ENCODE measurements at places on chromosomes 16 and 17. TPM values are rescaled to one million over a fixed set of nuclear protein-coding genes. Genes with fewer than 3 reads are reported as not detected.

Gene OSGIN1
- total RNA-seq = 2.3 TPM

Gene KRT28
- not detected for total RNA-seq

Gene CRK
- 41.3 TPM for total RNA-seq

Gene MYH1
- not detected for total RNA-seq

Gene MT1G
- total RNA-seq = not detected

Gene PIRT
- not detected for total RNA-seq

Gene GNG13
- not detected for total RNA-seq

Gene IL4R
- total RNA-seq = 6.8 TPM

Gene CCL16
- not detected for total RNA-seq

Gene GJC1
- total RNA-seq = 54.5 TPM

Gene GLOD4
- total RNA-seq = 76.9 TPM

Gene PPP1R27
- 0.35 TPM for total RNA-seq

Gene MEOX1
- total RNA-seq = 1.8 TPM

Gene SHBG
- 0.60 TPM for total RNA-seq

Gene LPO
- total RNA-seq = 0.27 TPM

Gene AATK
- 15.2 TPM for total RNA-seq

Gene CFDP1
- total RNA-seq = 89.1 TPM

Gene KRT33B
- total RNA-seq = not detected

Gene TMED6
- 1.2 TPM for total RNA-seq

Gene TBC1D16
- 69.8 TPM for total RNA-seq

Gene EMC6
- 36.5 TPM for total RNA-seq

Gene FAM83G
- 15.0 TPM for total RNA-seq

Gene EME1
- total RNA-seq = 10.3 TPM

Gene ABCA6
- total RNA-seq = 0.79 TPM

Gene TMEM256
- total RNA-seq = 78.3 TPM

Gene TMEM238L
- not detected for total RNA-seq

Gene TK1
- 23.3 TPM for total RNA-seq

Gene LITAFD
- not detected for total RNA-seq

Gene PKD1
- 183 TPM for total RNA-seq

Gene NUDT16L1
- 31.1 TPM for total RNA-seq
